Activated CD8-positive, alpha-beta T cell treated with anti-CD3 and anti-CD28 coated beads for 36 hours (primary cell): ENCODE measurements at places on chromosomes 5 and 9. TPM values are rescaled to one million over a fixed set of nuclear protein-coding genes. Genes with fewer than 3 reads are reported as not detected.

- DNase-seq, result no peak
Measured at GRCh38 chr9:28542928-28543327, 969.6 kb upstream of the C9orf72 start.

- no peak for DNase-seq
Measured at GRCh38 chr9:105413525-105413924, 34.3 kb upstream of the FSD1L start.

TNC gene
- total RNA-seq, result 0.22 TPM

GRCh38 chr9:115046824-115047223 is 71.1 kb downstream of the TNC start:
- no peak for DNase-seq
